OCI-LY7 (cell line): ENCODE measurements at places on chromosomes 2 and 18. TPM values are rescaled to one million over a fixed set of nuclear protein-coding genes. Genes with fewer than 3 reads are reported as not detected.

DNA sequence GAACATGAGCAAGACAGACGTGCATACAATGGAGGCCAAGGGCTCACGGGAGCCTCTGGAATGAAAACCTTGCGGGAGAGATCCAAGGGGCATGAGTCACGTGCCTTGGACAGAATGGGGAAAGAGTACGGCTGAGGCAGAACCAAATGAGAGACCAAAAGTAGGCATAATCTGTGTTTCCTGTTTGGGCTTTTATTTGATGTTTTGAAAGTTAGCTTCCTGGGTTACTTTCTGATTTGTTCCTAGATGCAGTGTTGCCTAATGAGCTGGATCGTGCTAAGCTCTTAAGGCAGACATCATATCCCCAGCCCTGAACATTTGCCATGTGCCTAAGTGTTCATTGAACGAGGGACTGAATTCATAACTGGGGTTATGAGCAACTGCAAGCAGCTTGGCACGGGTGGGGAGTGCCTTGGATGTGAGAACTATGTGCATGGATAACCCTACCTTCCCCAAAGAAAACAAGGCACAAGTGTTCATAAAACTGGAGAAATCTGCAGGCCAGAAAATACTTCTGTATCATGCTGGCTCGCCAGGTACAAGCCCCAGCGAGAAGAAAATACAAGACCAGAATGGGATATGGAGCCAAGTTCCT, 60.3 kb upstream of the RPL31 start:
- DNase-seq: no peak

The TRAF3IP1 gene
- 12.8 and 13.8 TPM in 2 replicates for total RNA-seq

- no peak for DNase-seq
Measured at GRCh38 chr2:17757321-17757720, 3.4 kb downstream of the GEN1 start.

GRCh38 chr18:8224576-8224975, 384.7 kb upstream of the RAB12 start:
- no peak for DNase-seq

- no peak for DNase-seq
Measured at GRCh38 chr2:69143748-69144360, 130.9 kb downstream of the ANTXR1 start.

GRCh38 chr2:39938035-39938835, 159.2 kb upstream of the THUMPD2 start:
- DNase-seq: no peak

DNA sequence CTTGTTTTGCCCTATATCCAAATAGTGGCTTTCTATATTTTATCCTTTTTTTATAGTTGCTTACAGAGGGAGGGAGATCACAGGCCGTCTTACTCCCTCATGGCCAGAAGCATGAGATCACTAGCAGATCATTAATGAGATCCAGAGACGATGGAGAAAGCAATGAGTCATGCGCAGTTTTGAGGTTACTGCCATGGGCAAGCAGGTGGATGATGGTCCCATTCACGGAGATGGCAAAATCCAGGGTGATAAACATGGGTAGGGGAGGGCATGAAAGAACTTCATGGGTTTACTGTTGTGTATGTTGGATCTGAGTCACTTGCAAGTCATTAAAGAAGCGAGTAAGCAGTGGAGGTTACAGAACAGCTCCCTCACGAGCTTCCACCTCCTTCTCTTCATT, 60.4 kb downstream of the C18orf63 start:
- no peak for DNase-seq

The TRIM43 gene
- 0.46 TPM in 1 of 2 replicates, not detected in the other for total RNA-seq

The NTSR2 gene
- total RNA-seq: not detected in 2 replicates
